ENCODE measurements at places on chromosomes 7 and 10.

DNA sequence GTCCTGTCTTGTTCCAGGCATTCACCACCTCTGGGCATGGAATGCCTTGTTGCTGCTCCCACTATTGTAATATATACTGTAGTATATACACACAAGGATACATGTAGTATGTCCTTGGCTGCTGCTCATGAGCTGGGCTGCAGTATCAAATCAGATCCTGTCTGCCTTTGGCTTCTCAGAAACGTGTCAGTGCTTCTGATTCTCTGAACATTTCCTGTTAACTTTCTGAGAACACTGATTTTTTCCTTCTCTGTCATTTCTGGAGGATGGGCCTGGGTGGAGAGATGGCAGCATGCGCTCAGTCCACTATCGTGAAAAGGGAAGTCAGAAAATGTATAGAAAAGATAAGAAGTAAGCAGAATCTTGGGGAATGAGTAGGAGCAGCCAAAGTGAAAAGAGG is 12.2 kb downstream of the SFTPA2 start:
- no peak for DNase-seq

DNA sequence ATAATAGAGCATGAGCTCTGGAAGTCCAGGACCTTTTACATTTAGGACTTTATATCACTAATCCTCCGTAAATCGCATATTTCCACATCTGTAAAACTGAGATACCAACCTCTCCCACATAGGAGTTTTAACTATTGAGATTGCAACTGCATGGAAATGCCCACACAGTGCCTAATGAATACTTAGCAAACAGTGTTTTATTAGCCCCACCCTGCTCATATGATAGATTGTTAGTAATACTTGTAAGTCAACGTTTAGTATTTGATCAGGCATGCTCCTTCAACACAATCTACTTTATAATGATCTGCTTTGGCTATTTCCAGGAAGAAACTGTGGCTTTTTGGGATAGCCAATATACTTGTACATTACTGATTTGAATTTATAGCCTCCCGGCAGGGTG is 8.5 kb downstream of the PDZD8 start:
- no peak for DNase-seq

- DNase-seq, result no peak
Measured at GRCh38 chr10:60192946-60193345, 196.7 kb downstream of the ANK3 start.

- DNase-seq, result no peak
Measured at GRCh38 chr7:111990643-111991042, 215.6 kb downstream of the DOCK4 start.

- no peak for DNase-seq
Measured at GRCh38 chr7:1552200-1552599, 3.8 kb downstream of the TMEM184A start.

- DNase-seq, result no peak
Measured at GRCh38 chr10:19812976-19813375, 3.3 kb upstream of the PLXDC2 start.

DNA sequence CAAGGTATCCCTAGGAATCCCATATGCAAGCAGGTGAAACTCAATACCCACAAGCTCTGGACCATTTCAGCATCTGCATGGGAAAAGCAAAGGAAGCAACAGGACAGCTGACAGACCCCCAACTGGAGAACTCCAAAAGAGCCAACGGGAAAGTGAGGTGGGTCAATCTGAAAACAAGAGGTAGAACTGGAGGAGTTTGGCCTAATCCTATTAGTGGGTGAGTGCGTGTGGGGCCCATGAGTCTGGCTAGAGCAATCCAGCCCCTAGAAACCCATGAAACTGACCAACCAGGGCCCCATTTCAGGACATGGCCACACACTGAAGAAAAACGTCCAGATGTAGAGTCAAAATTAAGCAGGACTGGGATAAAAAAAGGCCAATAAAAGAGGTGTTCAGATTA is 26.6 kb upstream of the WNT8B start:
- no peak for DNase-seq

DNA sequence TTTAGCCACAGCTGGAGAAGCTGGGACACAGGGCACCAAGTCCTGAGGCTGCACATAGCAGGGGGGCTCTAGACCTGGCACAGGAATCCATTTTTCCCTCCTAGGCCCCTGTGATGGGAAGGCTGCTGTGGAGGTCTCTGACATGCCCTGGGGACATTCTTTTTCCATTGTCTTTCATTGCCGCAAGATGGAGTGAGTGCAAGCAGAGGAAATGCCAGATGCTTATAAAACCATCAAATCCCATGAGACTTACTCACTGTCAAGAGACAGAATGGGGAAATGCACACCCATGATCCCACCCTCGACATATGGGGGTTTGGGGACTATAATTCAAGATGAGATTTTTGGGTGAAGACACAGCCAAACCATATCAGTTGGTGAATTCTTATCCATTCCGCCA is 94.7 kb upstream of the FERD3L start:
- no peak for DNase-seq

GRCh38 chr10:63707254-63707910 is 186.2 kb downstream of the REEP3 start:
- peak; percentile 98 for DNase-seq

DNA sequence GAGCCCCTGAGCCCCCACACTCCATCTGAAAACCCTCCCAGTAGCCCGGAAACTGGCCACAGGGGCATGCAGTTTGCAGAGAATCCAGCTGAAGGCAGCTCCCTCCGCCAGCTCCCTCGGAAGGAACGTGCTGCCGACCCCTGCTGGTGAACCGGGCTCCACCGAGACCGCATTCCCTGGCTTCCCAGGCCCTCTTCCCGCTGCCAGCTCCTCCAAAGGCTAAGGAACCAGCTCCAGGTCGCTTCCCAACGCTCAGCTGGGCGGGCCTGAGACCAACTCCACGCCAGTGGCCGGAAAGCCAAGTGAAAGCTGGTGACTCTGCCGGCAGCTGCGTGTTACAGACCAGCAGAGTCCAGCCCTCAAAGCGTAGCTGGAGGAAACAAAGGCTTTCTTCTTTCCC is 35.8 kb downstream of the GPER1 start:
- peak; percentile 60 for DNase-seq

DNA sequence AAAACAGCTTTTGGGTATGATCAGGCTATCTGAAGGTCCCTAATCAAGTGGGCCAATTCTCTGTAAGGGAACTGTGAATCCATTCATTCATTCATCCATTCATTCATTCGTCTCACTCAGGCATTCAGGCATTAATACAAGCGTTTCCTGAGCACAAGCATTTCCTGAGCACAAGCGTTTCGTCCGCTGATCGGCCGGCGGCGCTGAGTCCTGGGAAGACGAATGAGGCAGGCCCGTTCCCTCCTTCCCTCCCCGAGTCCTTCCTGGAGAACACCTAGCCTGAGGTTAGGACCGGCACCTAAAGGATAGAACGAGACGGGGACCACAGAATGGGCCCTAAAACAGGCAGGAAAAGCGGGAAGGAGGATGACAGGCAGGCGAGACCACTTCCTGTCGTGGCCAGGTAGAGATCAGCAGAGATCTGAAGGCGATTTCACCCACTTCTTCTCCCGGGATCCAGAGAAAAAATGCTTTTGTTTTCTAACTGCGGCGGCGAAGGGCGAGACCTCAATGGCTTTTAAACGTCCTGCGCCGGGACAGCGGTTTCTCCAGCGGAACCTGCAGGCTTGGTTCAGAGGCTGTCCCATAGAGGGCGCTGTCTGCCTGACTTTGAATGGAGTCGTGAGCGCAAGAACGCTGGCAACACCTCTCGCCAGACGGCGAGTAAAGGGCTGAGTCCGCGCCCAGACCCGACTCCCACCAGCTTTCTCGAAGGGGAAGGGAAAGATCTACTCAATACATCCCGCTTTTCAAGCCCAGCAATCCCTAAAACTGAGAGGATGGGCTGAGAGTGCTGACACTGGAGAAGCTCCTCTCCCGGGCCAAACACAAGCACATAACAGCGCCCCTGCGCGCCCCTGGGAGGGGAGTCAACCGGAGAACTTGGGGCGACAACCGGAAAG is 2.9 kb upstream of the HMX3 start:
- peak; percentile 67 for DNase-seq

GRCh38 chr7:118041251-118041878 is 142.6 kb upstream of the LSM8 start:
- no peak for DNase-seq

GRCh38 chr7:94922457-94922856 is 15.1 kb downstream of the PPP1R9A start:
- no peak for DNase-seq

GRCh38 chr7:93538061-93538460 is 36.5 kb downstream of the CALCR start:
- DNase-seq, result no peak

- no peak for DNase-seq
Measured at GRCh38 chr10:99123851-99124250, 111.8 kb downstream of the HPSE2 start.

GRCh38 chr7:132609906-132610520 is 33.7 kb upstream of the PLXNA4 start:
- DNase-seq, result no peak

DNA sequence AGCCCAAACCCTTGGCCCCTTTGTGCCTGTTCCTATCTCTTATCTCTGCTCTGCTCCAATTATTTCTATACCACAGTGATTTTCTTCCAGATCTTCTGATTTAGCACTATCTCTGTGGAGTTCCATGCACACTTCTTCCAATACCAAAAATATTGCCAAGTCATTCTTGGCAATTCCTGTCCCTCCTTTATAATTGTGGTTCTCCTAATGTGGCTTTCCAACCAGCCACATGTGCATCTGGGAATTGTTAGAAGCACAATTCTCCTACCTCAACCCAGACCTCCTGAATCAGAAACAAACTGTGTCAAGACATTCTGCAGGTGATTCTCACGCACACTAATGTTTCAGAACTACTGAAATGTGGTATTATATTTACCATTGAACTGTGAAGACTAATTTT is 447.8 kb upstream of the IGFBP3 start:
- DNase-seq, result no peak

DNA sequence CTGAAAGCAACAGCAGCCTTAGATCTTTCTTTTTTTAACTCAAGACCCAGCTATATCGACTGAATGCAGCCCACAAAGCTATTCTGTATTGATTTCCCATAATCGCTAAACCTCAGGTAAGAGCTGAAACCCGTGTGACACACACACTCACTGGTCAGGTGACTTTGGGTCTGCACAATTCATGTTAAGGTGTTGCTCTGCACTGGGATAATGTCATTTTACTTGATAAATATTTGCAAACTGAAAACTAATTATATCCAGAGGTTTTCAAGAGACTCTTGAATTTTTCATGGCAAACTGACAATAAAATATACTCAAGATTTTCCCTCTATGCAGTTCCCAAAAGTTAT is 33.1 kb downstream of the SCRN1 start:
- DNase-seq, result no peak

- no peak for DNase-seq
Measured at GRCh38 chr7:79414910-79415309, 38.6 kb downstream of the MAGI2 start.

DNA sequence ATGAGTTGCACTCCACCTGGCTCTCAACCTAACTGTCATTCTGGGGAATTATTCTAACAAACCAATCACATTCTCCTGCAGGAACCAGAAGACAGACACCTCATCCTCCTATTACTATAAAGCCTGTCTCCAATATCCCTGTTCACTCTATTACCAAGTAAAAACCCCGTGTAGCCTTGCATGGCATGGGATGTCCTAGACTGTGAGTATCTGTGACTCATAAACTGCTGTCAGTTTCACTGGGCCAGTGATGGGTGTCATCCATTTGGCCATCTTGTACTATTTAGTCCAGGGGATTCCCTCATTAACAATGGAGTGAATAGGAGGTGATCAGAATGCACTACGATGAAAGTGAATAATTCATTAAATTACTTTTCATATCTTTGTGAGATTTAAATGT is 608.7 kb downstream of the DNAJB9 start:
- DNase-seq, result no peak

DNA sequence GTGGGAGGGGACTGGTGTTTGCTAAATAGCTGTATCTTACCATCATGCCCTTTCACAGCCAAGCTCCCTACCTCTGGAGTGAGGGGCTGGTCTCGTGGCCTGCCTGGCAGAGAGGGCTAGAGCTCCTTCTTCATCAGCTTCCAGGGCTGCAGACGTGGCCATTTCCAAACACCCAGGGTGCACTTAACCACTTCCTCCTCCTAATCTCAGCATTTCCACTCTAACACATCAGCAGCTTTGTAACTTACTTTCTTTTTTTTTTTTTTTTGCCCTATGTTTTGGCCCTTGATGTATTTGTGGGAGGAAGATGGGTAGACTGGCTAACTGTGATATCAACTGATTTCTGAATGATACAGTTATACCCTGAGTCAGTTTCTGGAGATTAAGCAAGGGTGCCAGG is 27.4 kb downstream of the LRRC4 start:
- DNase-seq, result no peak

DNA sequence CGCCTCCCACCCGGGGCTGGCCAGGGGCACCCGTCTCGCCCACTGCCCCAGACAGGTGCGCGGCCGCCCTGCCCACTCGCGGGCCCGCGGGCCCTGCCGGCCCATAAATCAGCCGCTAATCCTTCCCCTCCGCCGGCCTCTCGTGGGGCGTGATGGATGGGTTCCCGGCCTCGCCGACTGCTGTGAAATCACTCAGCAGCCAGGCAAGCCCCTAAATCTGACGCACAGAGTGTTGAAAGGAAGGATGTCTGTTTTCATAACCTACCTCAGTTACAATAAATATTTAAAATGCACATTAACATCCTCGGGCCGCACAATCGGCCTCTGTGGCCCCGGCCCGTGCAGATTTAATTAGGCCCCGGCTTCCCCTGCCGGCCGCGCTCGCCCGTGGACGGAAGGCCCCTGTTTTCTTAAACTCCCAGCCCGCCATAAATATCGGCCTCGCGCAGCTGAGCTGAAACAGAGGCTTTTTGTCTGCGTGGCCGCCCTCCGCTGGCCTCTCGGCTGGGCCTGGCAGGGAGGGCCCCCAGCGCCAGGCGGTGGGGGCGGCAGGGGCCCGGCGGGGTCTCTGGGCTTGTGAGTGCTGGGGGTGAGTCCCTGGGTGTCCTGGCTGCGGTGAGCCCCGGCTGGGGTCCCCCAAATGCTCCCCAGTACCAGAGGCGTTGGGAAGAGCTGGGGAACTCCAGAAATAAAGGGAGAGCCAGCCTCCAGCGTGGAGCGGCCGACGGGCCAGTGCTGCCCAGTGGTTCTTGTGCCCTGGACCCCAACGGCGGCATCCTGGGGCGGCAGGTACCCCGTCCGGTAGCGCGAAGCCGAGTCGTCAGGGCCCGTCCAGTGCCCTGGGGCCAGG is 90.7 kb downstream of the UNCX start:
- no peak for DNase-seq

GRCh38 chr7:6376820-6377219 is 70.9 kb downstream of the DAGLB start:
- DNase-seq, result peak; percentile 30

GRCh38 chr7:151371266-151371665 is 29.7 kb downstream of the NUB1 start:
- no peak for DNase-seq

GRCh38 chr7:47299496-47299895 is 282.4 kb downstream of the TNS3 start:
- no peak for DNase-seq

- DNase-seq, result no peak
Measured at GRCh38 chr7:131061158-131061557, 266.5 kb upstream of the MKLN1 start.
